ENCODE measurements at places on chromosomes 5 and 9.

GRCh38 chr5:147734894-147735293, 47.6 kb downstream of the JAKMIP2 start:
- DNase-seq, result no peak

DNA sequence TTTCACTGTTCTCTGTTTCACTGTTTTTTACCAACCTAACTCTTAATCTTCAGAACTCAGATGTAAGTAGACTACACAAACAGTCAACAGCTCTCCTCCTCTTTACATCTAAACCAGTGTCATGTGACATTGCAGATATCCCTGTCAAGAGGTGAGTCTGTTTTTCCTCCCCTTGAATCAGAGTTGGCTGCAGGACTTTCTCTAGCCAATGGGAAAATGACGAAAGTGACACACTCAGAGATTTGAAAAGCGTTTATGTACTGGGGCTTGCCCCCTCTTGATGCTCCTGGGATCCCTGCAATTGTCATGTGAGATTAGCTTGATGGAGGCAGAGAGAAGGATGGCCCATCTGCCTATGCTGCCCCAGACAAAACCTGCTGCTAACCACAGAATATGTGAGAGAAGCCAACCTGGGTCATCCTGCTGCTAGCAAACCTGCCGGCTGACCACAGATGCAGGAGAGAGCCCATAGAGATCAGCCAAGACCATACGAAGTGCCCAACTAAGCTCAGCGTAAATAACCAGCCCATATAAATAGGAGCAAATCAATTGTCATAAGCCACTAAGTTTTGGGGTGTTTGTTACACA, 111.1 kb downstream of the ASTN2 start:
- no peak for DNase-seq

DNA sequence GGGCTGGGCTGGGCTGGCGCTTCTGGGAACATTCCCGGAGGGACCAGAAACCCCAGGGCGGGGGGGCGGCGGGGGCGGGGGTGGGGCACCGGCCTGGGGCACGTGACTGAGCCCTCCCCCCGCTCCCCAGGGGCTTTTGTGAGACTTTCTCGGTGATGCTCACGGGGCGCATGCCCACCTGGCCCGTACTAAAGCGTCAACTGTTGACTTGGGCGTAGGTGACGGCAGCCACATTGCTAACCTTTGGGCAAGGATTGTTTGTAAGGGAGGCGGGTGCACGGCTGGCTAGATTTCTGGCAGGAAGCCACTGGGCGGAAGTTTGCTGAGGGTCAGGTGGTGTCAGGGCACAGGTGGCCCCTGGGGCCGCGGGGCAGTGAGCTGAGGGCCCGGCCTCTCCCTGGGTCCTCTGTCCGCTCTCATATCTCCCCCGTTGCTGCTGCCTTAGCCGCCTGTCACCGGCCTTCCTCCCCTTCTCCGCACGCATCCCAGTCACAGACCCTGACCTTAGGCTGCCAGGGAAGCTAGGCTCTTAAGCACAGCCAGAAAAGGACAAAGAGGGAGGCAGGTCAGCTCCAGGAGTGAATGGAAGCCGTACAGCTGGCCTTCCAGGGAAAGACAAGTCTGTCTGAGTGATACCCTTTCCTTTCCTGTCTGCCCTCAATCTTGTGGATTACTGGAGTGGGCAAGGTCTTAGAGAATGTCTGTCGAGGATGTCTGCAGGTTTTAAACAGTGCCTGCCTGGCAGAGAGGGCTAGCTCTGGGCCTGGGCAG, 812 bp downstream of the CACFD1 start:
- no peak for DNase-seq

- DNase-seq, result no peak
Measured at GRCh38 chr5:132321109-132321721, 27.0 kb downstream of the SLC22A4 start.

DNA sequence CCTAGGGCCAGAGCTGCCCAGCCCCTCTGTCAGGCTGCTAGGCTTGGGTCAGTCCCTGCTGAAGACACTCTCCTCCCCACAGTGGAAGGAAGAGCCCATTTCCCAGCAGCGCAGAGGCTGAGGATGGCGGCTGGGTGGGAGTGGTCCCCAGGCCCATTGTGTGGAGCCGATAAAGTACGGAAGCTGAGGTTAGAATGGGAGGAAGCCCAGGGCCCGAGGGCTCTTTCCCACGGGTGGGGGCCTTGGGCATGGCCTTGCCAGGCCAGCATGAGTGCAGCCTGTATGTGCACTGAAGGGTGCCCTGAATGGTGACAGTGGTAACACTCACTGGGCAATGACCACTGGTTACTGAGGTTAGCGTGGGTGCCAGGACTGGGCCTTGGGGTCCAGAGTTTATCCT, 125.9 kb downstream of the RGS3 start:
- DNase-seq, result no peak

GRCh38 chr5:74231697-74232096, 408.8 kb downstream of the ENC1 start:
- DNase-seq, result no peak

DNA sequence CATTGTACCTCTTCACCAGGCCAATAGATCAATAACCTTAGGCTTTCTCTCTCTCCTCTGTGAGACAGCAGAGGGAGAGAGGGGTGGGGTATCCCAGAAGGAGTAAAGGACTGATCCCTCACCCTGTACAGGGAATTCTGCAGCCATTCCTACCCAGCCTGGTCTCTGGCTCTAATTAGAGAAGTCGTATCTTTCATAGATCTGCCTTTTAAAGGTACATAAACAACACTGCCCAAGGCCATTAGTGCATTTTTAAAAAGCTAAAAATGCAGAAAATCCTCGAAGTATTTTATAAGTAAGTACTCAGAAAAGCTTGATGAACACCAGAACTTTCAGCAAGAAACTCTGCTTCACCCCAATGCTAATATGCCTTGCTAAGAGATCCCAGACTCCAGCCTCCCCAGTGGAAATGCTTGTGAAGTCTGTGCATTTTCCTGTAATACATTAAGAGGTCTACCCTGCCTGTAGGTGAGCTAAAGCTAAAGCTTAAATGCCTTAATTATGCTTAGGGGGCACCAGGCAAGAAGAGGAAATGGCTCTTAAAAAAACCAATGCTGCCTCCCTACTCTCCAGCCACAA, 200.0 kb upstream of the ANKRD55 start:
- no peak for DNase-seq

GRCh38 chr5:163190283-163190682, 247.1 kb upstream of the CCNG1 start:
- no peak for DNase-seq

DNA sequence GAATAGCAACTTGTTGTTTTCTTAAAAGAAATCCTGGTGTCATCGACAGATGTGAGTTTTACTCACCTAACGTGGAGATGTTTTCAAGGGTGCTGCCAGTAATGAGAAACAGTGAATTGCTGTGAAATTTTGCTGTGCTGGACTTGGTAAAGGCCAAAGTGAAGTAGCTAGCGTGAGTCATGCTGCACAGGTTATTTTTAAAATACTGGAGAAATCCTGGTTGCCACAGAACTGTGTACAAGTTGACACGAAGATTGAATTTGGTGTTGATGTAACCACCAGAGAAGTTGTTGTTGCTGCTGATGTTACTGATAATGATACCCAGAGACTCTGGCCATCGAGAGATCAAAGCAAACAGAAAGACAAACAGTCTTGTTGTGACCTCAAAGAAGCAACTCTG, 187.9 kb upstream of the NFIL3 start:
- DNase-seq, result no peak

DNA sequence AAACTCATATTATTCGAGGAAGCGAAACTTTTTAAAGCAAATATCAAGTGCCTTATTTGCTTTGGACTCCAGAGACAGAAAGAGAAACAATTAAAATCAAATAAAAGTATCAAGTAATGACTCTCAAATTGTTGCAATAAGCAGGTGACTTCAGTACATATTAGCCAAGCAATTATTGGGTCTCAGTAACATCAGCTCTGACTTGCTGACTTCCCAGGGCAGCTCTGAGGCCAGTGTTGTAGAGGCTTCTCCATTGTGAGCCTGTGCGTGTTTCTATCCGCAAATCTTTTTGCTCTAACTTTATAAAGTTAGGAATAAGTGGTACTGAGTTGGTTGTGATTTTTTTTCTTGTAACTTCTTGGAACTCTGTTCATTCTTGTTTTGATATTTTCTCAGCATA, 186.8 kb upstream of the PRLR start:
- no peak for DNase-seq

- no peak for DNase-seq
Measured at GRCh38 chr5:144198386-144198785, 27.7 kb downstream of the KCTD16 start.

DNA sequence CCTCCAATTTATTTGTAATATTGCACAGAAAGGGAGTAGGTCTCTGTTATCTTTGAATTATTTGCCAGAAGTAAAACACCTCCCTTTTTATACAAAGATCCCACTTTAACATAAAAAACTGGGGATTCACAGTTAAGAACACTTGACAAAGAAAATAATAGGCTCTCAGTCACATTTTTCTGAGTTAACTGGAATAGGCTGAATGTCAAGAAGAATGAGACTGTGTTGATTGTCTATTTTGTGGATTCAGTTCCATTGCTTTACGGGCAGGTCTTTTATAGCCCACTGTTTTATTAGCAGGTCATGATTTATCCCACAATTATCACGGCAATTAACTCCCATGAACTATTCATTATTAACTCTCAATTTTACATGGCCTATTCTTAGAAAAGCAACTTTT, 427.4 kb downstream of the CTNND2 start:
- no peak for DNase-seq

- no peak for DNase-seq
Measured at GRCh38 chr5:61635271-61635670, 303.2 kb downstream of the ZSWIM6 start.

- DNase-seq, result no peak
Measured at GRCh38 chr9:74095925-74096324, 401.2 kb upstream of the RORB start.

- DNase-seq, result no peak
Measured at GRCh38 chr5:54663866-54664265, 146.3 kb downstream of the SNX18 start.

DNA sequence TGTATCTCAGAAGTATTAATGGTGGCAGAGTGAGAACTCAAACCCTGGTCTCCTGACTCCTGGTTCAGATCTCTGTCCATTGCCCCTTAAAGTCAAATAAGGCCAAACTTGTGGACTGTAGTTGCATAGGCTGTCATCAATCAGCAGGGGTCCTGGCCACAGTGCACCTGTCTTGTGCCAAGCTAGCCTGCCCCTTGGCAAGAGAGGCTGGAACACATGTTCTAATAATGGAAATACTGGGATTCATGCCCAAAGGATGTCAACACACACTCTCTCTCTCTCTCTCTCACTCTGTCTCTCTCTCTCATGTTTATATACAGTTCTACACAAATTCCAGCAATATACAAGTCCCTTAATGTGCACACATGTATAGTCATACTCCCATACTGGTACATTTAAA, 44.3 kb downstream of the GLRA1 start:
- DNase-seq, result no peak

DNA sequence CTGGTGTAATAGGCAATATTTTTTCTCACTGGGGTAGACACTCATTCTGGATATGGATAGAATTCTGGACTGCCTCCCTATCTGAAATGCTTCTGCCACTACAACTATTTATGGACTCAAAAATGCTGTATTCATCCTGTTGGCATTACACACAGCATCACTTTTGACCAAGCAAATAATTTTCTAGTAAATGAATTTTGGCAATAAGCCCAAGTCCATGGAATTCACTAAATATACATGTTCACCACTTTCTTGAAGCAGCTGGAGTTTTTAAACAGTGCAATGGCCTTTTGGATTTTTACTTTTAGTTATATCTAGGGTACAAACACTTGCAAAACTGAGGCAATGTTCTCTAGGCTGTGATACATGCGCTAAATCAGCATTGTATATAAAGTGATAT, 724.9 kb upstream of the EDIL3 start:
- DNase-seq, result no peak
